Stimulated activated CD4-positive, alpha-beta T cell treated with anti-CD3 and anti-CD28 coated beads, TNF-alpha, amount 100 ng/mL, for 4 hours (primary cell): ENCODE measurements at places on chromosomes 16 and 17.
A peak's percentile ranks its signal among the peaks of the same experiment; 100 is the strongest.

GRCh38 chr17:35892091-35893035, 12.2 kb upstream of the CCL5 start:
- no peak for DNase-seq

- DNase-seq: peak; percentile 17
These were observed at the start of gene SLFN12 for GRCh38 chr17:35432176-35433074. Gene SLFN12, minus strand, starts transcription at chr17:35432500. Its CDS starts 9,472 bp downstream, at chr17:35423028.

- no peak for DNase-seq
These were observed 4.1 kb downstream of the INPP5K start for GRCh38 chr17:1512351-1512750.

- no peak for DNase-seq
These were observed 73.1 kb upstream of the TANC2 start for GRCh38 chr17:62892870-62893338.

DNA sequence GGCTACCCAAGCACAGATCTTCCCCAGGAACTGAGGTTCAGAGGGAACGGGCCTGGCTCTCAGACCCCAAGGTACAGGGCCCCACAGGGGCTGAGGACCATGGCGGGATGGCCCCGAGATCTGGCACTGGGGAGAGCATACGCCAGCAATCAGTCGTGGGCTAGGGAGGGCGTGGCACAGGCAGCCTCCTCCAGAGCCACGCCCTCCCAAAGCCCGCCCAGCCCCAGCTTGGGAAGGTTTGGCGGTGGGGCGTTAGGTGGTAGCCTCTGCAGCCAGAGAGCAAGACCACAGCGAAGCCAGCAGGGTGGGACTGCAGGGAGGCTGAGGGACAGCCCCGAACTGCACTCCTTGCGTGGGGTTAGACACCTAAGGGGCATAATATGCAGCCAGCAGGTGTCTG, 11.6 kb downstream of the WNT9B start:
- no peak for DNase-seq

- DNase-seq: no peak
These were observed 54.8 kb downstream of the TOM1L2 start for GRCh38 chr17:17917394-17917793.

- no peak for DNase-seq
These were observed 3.1 kb upstream of the KRT36 start for GRCh38 chr17:41492771-41493170.

DNA sequence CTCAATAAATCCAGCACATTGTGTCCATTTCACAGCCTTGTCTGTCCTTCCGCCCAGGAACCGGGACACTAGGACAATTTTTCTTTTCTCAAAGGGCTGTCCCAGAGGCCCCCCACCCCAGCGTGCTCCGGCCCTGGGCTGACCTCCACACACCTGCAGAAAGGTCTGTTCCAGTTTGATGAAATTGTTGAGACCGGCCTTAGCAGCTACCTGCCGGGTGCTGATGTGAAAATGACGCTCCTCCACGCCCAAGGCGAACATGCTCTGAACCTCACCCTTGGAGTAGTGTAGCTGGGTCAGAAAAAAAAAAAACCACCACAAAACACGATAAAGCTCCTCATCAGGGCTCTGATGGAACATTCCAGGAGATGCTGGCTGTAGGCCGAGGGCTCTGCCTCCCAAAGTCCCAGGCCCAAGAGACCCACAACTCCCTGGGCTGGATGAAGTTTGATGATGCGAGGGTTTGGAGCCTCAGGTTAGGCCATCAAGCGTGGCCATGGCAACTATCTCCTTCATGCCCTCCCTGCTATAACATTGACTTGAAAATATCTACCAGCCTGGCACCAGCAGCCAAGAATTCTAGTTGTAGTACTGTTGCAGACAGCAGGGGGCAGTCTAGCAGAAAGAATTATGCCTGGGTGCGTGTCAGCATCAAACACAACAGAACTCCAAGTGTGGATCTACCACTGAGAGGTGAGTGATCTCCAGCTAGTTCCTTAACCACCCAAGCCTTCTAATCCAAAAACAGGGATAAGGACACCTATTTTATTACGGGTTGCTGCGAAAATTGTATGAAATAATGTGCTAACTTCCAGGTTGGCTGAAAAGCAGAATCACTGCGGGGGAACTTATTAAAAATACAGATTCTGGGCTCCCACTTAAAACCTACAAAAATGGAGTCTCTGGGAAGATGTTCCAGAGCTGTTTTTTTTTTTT, 62.1 kb downstream of the RMI2 start:
- DNase-seq: peak; percentile 17

GRCh38 chr17:81961087-81961511, at the start of gene NOTUM:
Gene NOTUM, minus strand, starts transcription at chr17:81961187. Its CDS starts 278 bp downstream, at chr17:81960909.
- DNase-seq: no peak

DNA sequence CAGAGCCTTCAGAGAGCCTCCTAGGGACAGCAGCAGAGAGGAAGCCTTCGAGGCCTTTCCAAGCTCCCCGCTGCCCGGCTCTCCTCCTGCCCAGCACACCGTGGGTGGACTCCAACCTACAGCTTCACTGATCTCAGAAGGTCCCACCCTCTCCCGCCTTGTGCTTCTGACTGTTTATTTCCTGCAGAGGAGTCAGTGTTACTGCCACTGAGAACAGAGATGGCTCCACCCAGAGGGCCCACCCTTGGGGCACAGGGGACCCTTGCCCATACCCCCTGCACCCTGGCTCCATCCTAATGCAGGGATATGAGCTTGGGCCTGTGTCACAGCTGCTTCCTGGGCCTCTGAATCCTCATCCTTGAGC, 52.8 kb upstream of the TOB1 start:
- no peak for DNase-seq

DNA sequence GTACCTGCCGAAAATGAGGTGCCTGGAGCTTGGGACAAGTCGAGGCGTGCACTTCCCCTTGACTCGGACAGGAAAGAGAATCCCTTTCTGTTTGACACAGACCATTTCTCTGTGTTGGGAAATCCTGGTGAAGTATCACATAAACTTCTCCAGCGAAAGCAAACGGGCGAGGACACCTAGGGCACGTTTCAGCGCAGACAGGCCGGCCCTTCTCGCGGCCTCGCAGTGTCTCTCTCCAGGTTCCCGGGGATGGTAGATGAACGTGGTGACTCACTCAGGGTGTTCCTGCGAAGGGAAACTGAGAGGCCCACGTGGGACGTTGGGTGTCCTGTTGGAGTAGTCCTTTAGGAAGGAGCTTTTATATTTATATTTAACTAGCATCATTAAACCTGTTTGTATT, 36.3 kb upstream of the ZNF750 start:
- no peak for DNase-seq

DNA sequence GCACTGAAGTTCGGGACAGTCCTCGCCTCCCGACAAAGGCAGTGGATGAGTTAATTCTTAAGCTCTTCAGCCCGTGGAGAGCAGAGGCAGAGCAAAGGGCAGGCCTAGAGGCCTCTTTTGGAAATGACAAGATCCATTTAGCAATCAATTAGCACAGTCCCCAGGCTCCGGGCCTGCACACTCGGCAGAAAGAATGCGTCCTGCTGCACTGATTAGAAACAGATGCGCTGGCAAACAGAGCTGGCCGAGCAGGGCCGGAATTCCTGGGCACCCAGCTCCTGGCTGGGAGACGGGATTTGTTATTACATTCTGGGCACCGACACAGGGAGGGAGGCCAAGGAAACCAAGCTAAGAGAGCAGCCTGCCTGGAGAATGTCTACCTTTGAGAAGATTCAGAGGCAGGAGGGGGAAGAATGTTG, 162.9 kb downstream of the COPRS start:
- DNase-seq: no peak

DNA sequence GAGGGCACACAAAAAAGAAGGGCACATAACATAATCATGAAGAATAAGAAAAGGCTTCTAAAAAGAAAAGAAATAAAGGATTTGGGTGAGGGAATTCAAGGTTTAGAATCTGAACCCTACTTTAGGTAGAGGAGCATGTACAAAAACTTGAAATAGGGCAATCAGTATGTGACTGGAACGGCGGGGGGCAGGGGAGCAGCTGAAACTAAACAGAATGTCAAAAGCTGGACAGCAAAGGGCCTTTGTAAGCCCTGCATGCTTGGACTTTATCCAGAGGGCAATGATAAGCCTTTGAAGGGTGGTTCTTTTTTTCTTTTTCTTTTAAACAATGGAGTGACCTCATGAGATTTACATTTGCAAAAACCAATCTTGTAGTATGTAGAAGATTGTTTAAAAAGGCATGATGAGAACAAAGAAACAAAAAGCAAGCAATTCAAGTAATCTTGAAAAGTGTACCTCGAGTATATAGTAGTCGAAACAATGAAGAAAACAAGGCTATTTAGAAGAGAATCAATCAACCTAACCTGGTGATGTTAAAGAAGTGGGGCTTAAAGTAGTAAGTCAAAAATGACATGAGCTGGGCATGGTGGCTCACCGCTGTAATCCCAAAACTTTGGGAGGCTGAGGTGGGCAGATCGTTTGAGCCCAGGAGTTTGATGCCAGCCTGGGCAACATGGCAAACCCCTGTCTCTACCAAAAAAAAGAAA, 46.7 kb upstream of the ANKFY1 start:
- no peak for DNase-seq

DNA sequence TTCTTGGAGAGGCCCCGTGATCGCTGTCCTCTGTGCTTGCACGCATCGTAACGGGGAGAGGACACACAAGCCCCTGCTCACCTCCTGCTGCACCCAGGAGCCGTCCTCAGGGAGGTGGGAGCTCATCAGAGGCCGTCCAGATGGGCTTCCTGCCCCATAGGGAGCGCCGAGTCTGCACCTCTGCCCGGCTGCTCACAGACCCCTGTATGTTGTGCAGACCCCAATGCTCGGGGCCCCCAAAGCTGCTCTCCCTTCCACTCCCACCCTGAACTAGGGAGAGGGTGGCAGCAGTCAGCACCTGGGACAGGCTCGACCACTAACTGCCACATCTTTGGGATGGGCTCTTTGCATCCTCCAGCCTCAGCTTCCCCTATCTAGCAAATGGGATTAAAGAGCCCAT, 4.4 kb upstream of the ZNF469 start:
- no peak for DNase-seq

- DNase-seq: no peak
These were observed 3.1 kb downstream of the HIC1 start for GRCh38 chr17:2057760-2058585.

GRCh38 chr17:58577696-58578095, 63.3 kb upstream of the MTMR4 start:
- peak; percentile 19 for DNase-seq

GRCh38 chr16:66275775-66276428, 90.6 kb upstream of the CDH5 start:
- DNase-seq: no peak

DNA sequence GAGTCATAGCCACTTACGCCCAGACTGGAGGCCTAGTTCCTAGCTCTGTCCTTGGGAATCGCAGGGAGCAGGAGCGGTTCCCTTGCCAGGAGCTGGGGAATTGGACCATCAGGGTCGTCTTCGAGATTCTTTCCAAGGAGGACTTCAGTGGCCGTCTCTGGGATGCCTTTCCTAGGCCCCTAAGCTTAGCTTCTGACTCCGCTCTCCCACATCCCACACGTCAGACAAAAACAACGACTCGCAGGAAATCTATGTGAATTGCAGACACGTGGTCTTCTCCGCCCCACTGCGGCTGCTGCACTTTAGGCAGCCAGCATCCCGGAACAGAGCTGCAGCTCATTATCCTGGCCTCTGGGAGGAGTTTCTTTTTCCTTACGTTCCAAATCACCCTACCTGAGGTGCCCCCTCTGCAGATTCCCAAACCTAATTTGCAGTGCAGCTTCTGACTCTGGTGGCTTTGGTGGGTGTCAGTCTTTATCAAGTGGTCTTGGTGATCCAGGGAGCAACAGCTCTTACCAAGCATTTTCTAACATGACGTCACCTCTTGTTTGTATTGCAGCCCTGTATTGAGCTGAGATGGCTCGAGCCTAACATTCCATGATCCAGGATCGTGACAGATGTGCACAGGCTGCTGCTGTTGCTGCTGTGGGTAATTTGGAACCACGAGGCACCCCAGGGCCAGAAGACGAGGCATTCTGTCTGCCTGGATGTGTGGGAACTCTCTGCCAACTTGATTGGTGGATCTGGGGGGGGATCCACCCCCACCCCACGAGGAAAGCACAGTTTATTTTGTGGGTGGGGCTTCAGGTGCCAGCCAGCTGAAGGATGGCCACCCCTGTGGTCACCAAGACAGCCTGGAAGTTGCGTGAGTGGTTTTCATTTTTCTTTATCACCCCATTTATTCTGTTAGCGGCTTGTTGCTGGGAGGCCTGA, 1.1 kb downstream of the KATNB1 start:
- no peak for DNase-seq

GRCh38 chr17:77160091-77160874, 19.5 kb downstream of the SEC14L1 start:
- DNase-seq: no peak

DNA sequence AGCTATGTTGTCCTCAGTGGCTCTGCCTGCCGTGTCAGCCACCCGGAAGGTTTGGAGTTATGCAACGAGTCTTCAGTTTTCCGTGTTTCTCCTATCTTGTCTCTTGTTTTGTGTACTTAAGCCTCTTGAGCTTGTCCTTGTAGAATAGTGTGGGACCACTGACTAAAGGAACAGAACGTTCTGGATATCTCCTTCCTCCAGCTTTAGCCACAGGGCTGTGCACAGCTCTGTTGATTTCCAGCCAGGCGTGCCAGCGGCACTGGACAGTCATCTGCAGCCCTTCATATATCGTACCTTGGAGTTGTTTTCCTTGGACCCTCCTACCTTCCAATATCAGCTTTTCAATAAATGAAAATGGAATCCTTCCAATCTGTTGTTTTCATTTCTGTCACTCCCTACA, 39.8 kb downstream of the TMEM11 start:
- no peak for DNase-seq

- no peak for DNase-seq
These were observed 4.2 kb upstream of the ARL2BP start for GRCh38 chr16:57240851-57241250.

DNA sequence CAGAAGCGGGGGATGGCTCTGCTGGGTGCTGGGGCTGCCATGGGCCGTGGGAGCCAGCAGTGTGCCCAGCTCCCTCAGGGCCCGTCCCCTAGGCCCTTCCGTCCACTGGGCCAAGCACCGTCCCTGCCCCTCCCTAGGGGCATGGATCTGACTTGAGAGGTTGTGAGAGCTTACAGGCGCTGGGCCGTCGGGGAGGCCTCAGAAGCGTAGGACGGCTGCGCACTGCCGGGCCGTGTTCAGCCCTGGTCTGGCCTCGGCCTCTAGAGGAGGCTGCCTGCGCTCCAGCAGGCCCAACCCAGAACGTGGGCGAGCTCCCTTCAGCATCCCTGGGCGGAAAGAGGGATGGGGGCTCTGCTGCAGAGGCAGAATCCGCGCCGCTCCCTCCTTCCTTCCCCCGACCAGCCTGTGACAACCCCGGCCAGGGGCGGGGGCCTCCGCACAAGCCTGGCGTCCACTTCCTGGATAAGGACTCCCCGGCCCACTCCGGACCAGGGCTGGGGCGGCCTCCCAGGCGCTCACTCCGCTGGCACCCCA, 685 bp upstream of the MPG start:
- no peak for DNase-seq

DNA sequence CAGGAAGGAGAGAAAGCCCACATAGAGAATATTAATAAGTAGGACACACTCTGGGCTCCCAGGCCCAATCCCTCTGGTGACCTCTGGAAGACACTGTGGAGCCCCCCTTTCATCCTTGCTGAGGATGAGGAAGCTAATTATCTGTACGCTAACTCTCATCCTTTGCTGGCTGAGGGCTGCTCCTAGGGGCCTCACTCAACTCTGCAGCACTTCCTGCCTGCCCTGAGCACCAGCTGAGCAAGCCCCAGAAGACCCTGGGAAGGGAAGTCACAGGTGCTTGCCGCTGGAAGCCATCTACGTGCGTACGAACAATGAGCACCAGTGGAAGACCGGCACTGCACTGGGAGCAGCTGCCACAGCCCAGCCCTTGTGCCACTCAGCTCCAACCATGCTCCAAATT, 145.8 kb upstream of the CDH5 start:
- no peak for DNase-seq
